ENCODE measurements at places on chromosomes 7 and 10.

GRCh38 chr10:132023092-132023811 is 41.5 kb upstream of the BNIP3 start:
- peak; percentile 88 for DNase-seq

DNA sequence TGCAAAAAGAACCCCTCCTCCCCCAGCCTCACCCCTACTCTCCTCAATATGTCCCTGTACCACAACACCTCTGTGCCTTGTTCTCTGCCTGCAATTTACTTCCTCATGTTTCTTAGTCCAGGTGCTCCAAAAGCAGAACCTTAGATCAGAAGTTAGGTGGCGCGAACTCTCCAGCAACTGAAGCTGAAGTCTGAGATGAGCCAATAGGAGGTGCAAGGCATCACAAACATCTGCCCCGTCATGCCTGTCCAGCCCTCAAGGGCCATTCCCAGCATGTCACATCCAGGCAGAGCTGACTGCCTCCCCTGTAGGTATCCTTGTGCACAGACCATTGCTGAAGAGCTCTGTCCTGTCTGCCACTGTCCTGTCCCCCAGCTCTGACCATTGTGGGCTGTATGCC is 508.8 kb downstream of the GRID1 start:
- DNase-seq = no peak

GRCh38 chr10:12443026-12443425 is 93.7 kb downstream of the CAMK1D start:
- no peak for DNase-seq

- DNase-seq = no peak
Measured at GRCh38 chr10:87650838-87651589, 8.7 kb upstream of the PAPSS2 start.

GRCh38 chr10:126963354-126963753 is 58.1 kb downstream of the DOCK1 start:
- no peak for DNase-seq

GRCh38 chr7:123979876-123980275 is 53.0 kb downstream of the TMEM229A start:
- DNase-seq = no peak

DNA sequence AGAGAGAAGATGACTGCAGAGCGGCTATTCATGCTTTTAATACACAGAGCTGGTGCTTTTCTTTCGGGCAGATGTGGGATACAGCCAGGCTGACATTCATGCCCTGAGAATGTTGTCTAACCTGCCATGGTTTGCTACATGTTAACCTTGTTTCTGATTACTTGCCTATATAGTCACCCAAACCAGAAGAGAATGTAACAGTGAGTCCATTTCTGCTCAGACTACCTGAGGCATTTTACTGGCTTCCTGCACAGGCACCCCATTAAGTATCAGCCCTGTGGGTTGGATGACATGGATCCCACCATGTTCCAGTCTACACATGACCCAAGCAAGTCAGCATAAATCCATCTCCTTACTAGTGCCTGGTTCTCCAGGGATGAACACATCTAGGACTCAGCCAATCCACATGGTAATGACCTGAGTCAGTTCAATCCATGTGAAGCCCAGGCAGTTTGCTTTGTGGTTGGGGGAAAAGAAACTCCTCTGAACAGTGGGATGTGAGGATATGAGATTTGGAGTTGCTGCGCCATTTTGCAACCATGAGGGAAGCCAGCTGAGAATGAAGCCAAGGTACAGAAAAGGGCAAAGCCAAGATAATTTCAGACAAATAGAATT is 55.7 kb upstream of the MKX start:
- no peak for DNase-seq

GRCh38 chr10:33621101-33621500 is 286.6 kb upstream of the NRP1 start:
- no peak for DNase-seq

DNA sequence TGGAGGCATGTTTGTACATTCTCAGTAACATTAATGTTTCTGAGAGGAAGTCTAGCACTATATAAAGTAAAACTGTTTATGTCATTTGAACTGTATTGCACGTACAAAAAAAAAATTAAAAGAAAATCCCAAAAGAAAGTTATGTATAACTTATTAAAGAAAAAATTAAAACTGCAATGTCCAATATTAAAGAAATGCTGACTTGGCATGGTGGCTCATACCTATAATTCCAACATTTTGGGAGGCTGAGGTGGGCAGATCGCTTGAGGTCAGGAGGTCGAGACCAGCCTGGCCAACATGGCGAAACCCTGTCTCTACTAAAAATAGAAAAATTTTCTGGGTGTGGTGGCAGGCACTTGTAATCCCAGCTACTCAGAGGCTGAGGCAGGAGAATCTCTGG is 178.7 kb upstream of the VIPR2 start:
- DNase-seq = no peak

DNA sequence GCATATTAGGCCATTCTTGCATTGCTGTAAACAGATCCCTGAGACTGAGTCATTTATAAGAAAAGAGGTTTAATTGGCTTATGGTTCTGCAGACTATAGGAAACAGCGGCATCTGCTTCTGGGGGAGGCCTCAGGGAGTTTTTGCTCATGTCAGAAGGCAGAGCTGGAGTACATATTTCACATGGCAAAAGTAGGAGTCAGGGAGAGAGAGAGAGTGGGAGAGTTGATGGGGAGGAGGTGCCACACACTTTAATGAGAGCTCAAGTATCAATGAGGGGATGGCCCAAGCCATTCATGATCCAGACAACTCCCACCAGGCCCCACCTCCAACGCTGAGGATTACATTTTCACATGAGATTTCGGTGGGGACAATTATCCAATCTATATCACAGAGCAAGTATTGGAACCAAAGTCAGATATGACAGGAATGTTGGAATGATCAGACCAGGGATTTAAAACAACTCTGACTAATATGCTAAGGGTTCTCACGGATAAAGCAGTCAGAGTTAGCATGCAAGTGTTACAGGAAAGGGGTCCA is 795.3 kb upstream of the CELF2 start:
- DNase-seq = no peak

GRCh38 chr7:67823345-67823744 is 826.7 kb downstream of the TYW1 start:
- DNase-seq = no peak

DNA sequence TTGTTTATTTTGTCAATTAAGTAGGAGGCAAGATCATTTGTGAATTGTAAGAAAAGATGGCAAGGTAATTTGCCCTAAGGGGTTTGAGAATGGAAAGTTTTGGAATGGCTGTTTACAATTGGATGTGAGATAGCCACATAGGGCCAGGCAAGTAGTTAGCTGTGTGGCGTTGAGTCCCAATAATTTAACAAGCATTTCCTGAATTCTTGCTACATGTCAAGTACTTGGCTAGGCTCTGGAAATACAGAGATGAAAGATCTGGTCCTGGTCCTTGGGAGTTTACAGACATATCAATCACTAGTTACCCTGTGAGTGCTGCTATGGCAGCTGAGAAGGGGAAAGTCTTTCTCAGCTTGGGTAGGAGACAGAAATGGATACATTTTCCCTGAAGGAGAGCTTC is 401.6 kb downstream of the SUGCT start:
- DNase-seq = no peak

GRCh38 chr7:135181261-135181928 is 10.9 kb upstream of the CYREN start:
- no peak for DNase-seq

DNA sequence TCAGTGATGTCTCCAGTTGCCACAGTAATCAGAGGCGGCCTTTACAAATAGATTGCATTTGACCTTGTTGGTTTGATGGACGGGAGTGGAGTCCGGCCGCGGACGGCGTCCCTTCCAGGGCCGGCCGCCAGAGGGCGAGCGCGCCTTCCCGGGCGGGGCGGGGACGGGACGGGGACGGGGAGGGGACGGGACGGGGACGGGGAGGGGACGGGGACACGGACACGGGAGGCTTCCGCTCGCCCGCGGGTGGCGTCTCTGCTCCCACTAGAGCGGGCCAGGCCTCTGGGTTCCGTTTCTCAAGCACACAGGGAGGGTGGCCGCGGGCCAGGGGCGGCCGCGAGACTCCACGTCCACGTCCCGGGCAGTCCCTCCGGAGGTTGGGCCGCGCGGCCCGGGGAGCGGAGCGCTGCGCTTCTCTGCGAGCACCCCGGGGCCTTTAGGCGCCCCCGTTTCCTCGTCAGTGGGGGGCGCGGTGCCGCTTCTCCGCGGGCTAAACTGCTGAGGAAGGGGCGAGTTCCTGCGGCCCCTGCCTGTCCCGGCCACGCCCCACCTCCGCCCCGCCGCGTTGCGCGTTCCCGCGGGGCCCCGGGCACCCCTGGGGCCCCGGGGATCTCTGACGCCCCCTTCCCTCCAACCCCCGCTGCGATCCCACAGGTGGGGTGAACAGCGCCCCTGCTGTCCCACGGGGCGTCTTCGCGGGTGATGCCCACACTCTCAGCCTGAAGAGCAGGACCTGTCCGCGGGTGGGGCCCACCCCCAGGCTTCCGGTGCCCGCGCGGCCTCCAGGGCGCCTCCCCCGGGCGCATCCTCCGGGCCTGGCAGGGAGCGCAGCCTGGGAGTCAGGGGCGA is 84.2 kb upstream of the MKI67 start:
- DNase-seq = peak; percentile 73

GRCh38 chr10:43313901-43314300 is 47.0 kb upstream of the RASGEF1A start:
- no peak for DNase-seq

GRCh38 chr7:41822259-41822817 is 119.4 kb upstream of the INHBA start:
- DNase-seq = no peak

- DNase-seq = no peak
Measured at GRCh38 chr10:33609546-33609945, 275.1 kb upstream of the NRP1 start.

GRCh38 chr7:7911369-7912123 is 57.0 kb upstream of the GLCCI1 start:
- DNase-seq = no peak

- no peak for DNase-seq
Measured at GRCh38 chr7:104230606-104231005, 22.8 kb upstream of the ORC5 start.

DNA sequence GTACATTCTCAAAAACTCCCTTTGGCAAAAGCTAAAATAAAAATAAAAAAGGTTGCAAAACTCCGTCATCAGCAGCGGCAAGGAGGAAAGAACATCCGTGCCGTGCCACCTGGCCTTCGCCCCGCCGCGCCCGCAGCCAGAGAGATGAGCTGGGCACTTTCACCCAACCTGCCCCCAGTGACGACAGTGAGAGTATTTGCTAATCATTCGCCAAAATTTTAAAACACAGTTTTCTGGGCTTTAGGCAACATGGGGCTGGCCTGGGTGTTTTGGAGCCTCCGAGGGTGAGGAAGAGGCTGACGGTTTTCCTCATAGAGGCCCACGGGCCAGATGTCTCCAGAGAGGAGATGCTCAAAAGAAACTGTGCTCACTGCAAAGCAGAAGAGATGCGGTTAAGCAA is 128.2 kb downstream of the PRKAG2 start:
- no peak for DNase-seq

- DNase-seq = no peak
Measured at GRCh38 chr10:69738858-69739435, 62.8 kb upstream of the COL13A1 start.

- no peak for DNase-seq
Measured at GRCh38 chr10:73119952-73120351, 9.7 kb downstream of the NUDT13 start.

DNA sequence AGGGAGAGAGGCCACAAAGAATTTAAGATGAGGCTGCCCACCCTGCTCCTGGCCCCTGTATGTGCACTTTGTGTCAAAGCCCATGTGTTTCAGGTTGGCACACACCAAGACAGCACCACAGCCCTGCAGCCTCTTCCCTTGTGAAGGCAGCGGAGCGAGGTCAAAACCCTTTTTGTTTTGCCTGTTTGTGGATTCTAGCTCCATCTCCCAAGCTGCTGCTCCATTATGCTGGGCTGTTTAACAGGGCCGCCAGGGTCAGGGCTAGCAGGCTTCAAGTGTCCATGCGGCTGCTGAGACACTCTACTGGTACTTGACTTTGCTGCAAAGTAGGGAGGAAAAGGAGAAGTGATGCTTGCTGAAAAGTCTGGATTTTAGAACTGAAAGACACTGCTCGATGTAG is 142.3 kb upstream of the EFCAB10 start:
- peak; percentile 47 for DNase-seq

DNA sequence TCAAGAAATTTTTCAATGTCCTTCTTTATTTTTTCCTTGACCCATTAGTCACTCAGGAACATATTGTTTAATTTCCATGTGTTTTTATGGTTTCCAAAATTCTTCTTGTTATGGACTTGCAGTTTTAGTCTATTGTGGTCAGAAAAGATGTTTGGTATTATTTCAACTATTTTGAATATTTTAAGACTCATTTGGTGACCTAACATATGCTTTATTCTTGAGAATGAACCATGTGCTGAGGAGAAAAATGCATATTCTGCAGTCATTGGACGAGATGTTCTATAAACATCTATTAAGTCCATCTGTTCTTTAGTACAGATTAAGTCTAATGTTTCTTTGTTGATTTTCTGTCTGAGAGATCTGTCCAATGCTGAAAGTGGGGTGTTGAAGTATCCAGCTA is 42.3 kb upstream of the MDFIC start:
- no peak for DNase-seq

GRCh38 chr7:73906874-73907273 is 45.9 kb downstream of the TMEM270 start:
- DNase-seq = no peak

DNA sequence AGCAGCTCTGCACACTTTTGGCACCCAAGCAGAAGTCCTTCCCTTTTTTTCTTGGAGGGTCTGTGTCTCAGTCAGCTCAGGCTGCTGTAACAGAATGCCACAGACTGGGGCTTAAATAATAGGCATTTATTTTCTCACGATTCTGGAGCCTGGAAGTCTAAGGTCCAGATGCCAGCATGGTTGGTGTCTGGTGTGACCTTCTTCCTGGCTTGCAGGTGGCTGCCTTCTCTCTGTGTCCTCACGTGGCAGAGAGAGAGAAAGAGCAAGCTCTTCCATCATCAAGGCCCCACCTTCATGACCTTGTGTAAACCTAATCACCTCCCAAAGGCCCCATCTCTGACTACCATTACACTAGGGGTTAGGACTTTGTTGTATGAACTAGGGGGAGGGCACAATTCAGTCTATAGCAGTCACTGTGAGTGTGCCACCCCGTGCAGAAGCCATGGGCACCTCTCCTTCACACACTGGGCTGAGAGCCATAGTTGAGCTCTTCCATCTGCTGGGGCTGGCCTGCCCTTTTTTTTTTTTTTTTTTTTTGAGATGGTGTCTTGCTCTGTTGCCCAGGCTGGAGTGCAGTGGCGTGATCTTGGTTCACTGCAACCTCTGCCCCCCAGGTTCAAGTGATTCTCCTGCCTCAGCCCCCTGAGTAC is 80.3 kb downstream of the OAT start:
- no peak for DNase-seq

DNA sequence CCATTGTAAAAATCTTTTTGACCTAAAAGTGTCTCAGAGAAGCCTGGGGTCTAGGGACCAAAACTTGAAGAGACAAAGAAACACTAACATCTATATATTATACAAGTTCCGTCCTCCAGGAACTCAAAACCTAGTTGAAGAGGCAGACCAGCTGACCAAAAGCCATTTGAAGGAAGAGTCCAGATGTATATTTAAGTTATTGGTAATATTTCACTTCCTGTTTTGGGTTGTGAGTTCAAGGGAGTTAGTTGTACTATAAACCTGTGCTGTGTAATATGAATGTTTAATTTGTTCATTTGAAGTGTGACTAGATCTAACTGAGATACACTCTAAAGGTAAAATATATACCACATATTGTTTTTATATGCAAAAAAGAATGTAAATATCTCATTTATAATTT is 45.0 kb downstream of the CDK1 start:
- no peak for DNase-seq
